ENCODE measurements at places on chromosomes 2 and 18.

GRCh38 chr2:142815375-142815774, 62.1 kb upstream of the KYNU start:
- DNase-seq = no peak

DNA sequence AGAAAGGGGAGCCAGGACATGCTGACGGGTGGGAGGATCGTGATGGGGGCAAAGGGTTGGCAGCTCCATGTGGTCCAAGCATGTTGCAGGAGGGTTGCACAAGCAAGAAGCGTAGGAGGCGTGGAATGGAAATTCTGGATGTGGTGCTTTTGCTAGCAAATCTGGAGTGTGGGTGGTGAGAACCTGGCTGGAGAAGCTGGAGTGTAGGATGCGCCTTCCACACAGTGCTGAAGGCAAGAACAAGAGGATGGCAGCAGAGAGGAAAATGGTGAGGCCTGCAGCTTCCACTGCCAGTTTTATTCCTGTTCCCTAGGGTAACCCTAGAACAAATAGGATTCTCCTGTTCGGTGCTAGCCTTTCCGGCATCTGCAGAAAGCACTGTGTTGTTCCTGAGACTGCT, 22.4 kb downstream of the CREG2 start:
- DNase-seq = no peak

DNA sequence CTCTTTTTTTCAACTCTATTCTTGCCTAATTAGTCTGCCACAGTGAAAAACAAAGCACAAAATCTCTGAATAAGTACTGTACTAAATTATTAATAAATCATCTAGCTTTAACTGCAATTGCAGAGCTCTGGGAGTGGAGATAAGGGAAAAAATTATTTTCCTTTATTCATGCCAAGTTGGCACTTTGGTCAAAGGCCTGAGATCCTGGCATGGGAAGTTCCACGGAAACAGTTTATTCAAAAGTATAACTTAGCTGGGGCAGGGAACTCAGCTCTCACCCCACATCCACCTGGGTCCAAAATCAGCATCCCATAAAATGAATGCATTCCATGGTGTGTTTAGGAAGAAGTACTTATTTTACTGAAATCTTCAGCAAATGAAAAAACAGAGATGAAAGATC, 185.2 kb upstream of the APCDD1 start:
- DNase-seq = no peak

- DNase-seq = no peak
These were observed 72.7 kb upstream of the MBOAT2 start for GRCh38 chr2:9076210-9076609.

DNA sequence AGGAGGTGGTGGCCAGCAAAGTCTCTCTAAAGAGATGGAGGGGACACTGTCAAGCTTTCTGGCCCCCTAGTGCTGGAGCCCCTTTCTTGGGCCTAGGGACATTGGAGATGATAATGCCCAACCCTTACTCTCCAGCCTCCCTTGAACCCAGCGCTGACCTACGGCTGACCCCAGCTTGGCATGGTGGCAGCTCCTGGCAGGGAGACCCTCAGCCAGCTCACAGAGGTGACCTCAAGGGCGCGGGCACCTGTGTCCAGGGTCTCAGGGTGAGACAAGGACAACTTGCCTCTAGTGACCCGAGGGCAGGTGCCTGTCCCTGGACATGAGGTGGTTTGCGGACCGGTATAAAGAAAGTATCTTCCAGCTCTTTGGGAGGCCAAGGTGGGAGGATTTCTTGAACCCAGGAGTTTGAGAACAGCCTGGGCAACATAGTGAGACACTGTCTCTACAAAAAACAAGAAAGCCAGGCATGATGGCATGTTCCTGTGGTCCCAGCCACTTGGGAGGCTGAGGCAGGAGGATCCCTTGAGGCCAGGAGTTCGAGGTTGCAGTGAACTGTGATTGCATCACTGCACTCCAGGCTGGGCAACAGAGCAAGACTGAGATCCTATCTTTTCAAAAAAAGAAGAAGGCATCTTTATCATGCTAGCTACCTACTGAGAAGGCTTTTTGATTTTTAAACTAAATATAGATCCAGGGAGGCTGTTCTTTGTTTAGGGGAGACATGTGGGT, 3.3 kb upstream of the PER2 start:
- no peak for DNase-seq

- no peak for DNase-seq
These were observed 62.6 kb downstream of the C18orf63 start for GRCh38 chr18:74378179-74378682.

DNA sequence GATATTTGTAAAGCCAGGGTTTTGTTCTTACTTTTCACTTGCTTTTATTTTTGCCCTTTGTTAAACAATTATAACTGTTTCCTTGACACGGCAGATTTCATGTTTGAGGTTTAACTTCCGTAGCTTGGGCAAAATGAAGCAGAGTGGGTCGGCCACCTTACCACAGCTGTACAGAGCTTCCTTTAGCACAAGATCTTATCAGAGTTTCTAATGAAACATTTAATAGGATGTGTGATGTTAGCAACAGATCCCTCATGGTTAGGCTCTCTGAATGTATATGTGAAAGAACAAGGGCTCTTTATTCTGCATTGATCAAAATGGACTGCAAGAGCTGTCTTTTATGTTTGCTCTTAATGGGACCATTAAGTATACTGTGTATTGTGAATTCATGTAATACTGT, 22.3 kb downstream of the RNF125 start:
- DNase-seq = no peak

- DNase-seq = peak; percentile 10
These were observed 136.8 kb upstream of the ID2 start for GRCh38 chr2:8544786-8545694.

- DNase-seq = no peak
These were observed 132.8 kb upstream of the ACVR2A start for GRCh38 chr2:147712051-147712450.

DNA sequence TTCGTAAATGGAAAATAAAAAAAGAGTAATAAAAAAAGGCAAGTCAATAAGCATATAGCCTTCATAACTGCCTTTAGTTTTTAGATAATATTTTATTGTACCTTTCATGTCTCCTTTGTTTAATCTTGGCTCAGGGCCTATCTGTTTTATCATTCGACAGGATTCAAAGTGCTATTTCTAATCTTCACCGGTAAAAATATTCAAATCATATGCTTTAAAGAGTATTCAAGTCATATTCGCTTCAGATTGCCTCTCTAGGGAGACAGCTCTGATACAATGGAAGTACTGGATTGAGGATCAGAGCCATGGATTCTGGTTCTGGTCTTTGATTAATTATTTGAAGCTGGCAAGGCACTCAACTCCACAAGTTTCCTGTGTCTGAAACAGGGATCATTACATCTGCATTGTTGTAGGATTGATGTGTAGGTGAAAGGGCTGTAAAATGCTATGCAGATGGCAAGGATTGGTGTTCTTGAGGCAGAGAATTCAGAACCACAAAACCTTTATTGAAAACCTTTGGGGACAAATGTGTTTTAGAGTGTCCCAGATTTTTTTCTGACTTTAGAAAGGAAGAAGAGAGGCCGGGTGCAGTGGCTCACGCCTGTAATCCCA, 84.3 kb upstream of the RAPH1 start:
- no peak for DNase-seq

Measured in GOT3 (cell line).